Cortex of kidney (tissue), 1 donor: ENCODE measurements at places on chromosomes 5 and 9.

DNA sequence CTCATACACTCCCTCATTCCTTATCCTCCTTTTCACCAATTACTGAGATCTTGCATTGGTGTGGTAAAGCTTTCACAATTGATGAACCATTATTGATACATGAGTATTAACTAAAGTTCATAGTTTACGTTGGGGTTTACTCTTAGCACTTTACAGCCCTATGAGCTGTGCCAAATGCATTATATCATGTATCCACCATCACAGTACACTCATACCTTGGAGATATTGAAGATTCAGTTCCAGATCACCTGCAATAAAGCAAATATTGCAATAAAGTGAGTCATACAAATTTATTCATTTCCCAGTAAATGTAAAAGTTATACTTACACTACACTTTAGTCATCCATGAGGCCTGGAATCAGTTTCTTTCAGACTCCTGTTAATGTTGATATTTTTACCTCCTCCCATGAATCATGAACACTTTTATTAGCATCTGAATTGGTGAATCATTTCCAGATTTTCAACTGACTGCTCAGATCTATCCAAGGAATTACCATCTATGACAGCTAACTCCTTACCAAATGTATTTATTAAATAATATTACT, 546.6 kb upstream of the PTPRD start:
- no peak for DNase-seq

DNA sequence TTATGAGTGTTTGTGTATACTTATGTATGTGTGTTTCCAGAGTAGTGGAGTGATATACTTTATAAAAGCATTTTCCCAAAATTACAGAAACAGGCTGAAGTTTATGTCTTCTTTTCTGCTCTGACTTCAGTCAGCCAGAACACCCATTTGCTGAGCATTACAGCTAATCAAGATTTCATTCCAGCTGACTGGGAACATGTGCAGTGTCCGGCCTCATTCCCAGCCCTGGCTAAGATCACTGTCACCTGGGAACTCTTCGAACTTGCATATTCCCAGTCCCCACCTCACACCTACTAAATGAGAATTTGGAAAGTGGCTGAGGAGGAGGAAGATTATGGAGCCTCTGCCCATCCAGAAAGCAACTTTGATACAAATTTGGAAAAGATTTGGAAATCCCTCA, 90.8 kb upstream of the PRRC1 start:
- no peak for DNase-seq

DNA sequence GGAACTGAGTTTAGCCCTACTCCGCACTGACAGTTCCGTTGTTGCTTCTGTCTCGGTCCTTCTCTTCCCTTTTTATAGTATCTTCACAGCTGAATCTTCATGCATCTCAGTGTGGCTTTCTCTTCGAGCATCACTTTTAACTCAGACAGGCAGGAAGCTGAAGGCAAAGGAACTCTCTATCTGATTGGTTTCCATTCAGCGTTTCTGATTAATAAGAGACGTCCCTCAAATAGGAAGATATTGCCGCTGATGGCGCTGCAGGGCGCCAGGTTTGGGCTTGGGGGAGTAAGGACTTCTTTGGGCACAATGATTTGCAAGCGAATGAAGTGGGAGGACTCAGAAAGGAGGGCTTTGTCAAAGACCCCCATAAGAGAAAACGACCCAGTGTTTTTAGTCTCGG, at the start of gene CDH9:
TSS of gene CDH9 (minus strand) at position 111 of the 400 bp plus-strand sequence. CDS start 50,253 bp downstream, outside the sequence.
- no peak for DNase-seq

GRCh38 chr9:125747765-125748445, 732 bp downstream of the PBX3 start:
- DNase-seq = no peak

- DNase-seq = no peak
Measured at GRCh38 chr5:150368526-150368925, 11.0 kb downstream of the TCOF1 start.

GRCh38 chr9:27395484-27395921, 98.6 kb upstream of the EQTN start:
- DNase-seq = no peak

- no peak for DNase-seq
Measured at GRCh38 chr9:93949694-93950449, 5.3 kb downstream of the BARX1 start.

- no peak for DNase-seq
Measured at GRCh38 chr9:88792502-88792901, 198.8 kb upstream of the S1PR3 start.

DNA sequence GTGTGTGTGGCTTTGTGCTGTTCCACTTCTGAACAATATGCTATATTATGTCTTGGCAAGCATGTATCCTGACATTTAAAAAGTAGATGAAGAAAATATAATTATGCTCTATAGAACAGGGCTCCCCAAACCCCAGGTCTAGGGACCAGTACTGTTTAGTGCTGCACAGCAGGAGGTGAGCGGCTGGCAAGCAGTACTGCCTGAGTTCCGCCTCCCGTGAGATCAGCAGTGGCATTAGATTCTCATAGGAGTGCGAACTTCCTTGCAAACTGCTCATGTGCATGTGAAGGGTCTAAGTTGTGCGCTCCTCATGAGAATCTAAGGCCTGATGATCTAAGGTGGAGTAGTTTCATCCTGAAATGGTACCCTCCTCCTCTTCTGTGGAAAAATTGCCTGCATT, 979.1 kb upstream of the CTNND2 start:
- no peak for DNase-seq

GRCh38 chr5:59816654-59817300, 76.7 kb downstream of the PDE4D start:
- no peak for DNase-seq
